Left colon (tissue), 2 donors: ENCODE measurements at places on chromosomes 7 and 10. TPM values are rescaled to one million over a fixed set of nuclear protein-coding genes. Genes with fewer than 3 reads are reported as not detected.

BICC1 gene
- 1.7 TPM for total RNA-seq

DNA sequence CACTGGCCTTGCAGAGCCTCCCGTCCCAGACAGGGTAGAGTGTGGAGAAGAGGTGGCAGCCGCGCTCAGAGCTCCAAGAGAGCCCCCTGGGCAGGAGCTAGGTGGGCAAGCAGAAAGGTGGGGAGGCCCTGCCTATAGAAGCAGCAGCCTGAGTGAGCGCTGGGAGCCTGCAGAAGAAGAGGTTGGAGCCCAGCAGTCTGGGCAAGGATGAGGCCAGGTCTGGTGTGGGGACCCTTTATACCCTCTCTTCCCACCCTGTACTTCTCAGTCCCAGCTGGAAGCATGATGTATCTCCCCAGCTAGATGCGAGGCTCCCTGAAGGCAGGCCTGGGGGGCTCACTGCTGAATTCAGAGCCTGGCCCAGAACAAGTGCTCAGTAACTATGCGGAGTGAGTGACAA is 44.5 kb upstream of the ZMIZ1 start:
- DNase-seq: no peak

DNA sequence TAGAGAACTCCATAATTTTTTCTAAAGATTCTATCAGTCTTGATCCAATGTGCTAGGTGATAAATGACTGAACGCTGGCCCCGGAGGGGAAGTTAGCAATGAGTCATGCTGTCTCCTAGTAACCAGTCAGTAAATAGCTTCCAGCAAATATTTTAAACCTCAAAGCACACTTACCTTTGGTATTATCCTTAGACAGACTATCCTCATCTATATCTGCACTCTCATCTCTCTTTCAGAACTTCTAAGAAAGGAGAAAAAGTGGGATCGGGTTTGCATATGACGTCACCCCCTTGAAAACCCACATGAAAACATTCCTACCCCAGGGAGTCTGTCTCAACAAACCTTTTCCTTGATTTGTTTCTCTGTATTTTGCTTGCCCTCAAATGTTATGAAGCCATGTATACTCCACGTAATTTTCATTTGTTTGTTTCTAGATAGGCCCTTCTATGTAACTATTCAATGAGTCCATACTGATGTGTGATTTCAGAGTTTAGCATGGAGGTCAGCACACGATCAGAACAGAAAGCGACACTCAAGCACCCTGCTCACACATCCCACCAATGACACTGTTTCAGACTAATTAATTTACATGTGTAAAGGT is 174.9 kb upstream of the NRP1 start:
- DNase-seq: no peak

DNA sequence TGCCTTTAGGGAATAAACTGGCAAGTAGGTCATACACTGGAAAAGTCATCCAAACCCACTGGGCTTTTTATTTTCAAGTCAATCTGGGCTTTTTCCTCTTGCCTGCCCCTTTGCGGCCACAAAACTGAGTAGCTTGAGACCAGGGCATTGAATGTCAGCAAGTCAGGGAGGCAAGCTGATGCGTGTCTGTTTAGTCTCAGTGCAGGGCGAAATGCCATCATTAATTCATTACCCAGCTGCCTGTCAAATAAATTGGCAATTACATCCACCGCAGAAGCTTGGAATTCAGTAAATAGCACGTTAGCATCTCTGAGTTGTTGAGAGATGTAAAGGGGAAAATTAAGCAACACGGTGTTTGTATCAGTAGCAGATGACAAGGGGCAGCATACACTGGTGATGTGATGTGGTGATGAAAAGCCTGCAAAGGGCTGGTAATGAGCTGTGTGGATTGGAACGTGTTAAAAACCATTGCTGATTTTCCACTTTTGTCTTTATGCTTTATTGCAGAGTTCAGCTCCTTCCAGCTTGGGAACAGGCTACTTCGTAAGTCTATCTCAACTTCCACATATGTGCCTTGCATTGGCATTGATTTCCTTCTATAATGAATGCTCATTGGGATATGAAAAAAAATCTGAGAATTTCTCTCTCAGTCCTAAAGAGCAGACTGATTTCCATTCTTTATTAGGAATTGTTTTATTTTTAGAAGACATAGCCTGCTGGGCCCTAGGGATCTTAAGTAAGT is 535.9 kb downstream of the AUTS2 start:
- no peak for DNase-seq

- no peak for DNase-seq
These were observed 66.3 kb upstream of the COMTD1 start for GRCh38 chr10:75302029-75302428.
